ENCODE measurements at places on chromosomes 1 and 21.

- no peak for DNase-seq
Measured at GRCh38 chr1:98763488-98764150, 102.1 kb downstream of the SNX7 start.

DNA sequence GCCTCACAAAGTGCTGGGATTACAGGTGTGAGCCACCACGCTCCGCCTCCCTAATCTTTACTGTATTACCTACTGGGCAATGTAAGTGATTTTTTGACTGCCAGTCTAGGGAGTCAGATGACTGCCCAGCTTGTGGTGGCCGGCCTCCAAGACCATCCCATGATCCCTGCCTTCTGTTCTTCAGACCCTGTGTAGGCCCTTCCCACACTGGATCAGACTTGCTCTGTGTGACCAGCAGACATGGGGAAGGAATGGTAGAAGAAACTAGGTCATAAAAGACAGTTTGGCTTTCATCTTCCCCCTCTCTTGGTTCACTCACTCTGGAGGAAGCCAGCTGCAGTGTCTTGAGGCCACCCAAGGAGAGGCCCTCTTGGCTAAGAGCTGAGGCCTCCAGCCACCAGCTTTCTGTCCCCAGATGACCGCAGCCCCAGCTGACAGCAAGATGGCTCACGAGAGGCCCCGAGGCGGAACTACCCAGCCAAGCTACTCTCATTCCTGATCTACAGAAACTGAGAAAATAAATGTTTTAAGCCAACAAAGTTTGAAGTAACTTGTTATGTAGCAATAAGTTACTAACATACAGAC is 14.5 kb upstream of the CBR3 start:
- DNase-seq, result no peak

- no peak for DNase-seq
Measured at GRCh38 chr1:84425150-84425896, 27.0 kb downstream of the DNASE2B start.

DNA sequence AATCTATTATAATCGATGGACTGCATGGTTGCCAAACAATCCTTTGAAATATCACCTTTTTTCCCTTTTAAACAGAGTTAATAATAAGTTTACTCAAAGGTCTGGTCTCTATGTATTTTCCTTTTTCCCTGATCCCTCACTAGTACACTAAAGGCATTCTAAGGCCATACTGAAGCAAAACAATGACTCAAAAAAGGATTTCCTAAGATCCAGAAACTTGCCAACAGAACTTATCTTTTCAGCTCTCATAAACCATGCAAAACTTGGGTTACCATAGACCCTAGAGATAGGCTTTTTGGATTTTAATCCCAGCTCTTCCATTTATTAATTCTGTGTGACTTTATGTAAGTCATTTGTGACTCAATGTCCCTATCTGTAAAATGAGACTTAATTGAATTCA is 77.1 kb downstream of the IFI44 start:
- DNase-seq, result no peak

GRCh38 chr1:112342558-112342957 is 53.5 kb upstream of the CTTNBP2NL start:
- no peak for DNase-seq

DNA sequence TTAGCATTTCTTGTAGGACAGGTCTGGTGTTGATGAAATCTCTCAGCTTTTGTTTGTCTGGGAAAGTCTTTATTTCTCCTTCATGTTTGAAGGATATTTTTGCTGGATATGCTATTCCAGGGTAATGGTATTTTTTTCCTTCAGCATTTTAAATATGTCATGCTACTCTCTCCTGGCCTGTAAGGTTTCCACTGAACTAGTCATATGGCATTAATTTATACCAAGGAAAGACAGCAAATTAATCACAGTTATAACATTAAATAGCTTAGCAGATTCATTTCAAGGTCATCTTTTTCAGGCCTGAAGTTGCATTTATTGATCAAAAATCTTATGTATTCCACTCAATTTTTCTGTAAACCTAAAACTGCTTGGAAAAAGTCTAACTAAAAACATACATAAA is 54.9 kb downstream of the AK5 start:
- DNase-seq, result no peak

GRCh38 chr1:7435276-7436055 is 335.6 kb upstream of the VAMP3 start:
- DNase-seq, result no peak

DNA sequence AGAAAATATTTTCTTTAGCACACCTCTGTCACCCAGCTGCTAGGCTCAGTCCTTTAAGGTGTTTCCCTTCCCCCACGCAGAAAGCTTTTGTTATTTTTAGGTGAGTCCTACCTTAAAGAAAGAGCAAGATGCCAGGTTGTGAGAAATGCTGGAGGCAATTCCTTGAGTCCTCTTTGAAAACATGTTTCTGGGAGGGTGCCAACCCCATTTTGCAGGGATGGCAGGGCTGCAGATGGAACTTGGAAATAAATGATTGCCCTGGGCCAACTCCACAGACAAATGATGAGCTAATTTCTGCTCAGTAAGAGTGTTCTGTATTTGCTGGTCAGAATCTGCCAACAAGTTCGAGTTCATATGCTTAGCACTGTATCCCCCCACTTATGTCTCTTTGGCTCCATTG is 119.2 kb upstream of the RAB3GAP2 start:
- no peak for DNase-seq

DNA sequence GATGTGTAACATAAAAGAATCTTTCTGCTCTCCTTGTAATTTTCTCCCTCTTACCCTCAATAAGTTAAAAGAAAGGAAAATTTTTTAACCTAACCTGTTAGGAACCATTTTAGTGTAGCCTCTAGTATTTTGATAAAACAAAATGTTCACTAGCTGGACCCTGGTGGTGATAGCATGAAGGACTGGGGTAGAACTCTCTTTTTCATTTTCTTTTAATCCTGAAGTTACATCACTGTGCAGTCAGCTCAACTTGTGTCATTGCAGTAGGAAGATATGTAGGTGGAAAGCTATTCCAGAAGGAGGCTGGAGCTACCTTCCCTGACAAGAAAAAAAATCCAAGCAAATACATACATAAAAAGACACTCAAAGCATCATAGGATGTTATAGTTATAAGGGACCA is 39.3 kb downstream of the NFIA start:
- DNase-seq, result no peak

DNA sequence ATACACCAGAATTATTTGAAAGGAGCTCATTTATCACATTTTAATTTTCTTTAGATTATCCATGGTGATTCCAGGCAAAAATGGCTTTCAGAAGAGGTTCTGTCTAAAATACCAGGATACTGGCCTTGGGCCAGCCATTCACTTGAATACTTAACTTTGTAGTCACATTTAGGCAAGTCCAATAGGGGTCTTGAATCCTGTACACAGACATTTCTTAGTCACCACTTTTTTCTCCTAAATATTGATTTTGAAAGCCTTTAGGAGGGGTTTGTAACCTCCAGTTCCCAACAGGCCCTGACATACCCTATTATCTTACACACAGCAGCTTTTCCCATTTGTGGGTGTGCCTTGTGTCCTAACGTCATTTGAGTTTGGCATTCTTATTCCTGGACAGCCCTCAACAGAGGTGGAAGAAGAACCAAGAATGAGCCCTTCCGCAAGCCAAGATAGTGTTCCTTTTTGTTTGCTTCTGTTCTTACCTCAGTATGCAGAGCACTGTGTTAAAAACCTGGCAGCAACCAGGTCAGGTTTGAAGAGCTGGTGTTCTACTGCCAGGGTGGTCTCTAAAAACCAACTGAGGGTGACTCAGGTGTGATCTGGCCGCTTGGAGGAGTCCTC is 19.5 kb downstream of the MAP3K7CL start:
- no peak for DNase-seq

GRCh38 chr1:77350012-77350770 is 68.4 kb downstream of the AK5 start:
- DNase-seq, result no peak

DNA sequence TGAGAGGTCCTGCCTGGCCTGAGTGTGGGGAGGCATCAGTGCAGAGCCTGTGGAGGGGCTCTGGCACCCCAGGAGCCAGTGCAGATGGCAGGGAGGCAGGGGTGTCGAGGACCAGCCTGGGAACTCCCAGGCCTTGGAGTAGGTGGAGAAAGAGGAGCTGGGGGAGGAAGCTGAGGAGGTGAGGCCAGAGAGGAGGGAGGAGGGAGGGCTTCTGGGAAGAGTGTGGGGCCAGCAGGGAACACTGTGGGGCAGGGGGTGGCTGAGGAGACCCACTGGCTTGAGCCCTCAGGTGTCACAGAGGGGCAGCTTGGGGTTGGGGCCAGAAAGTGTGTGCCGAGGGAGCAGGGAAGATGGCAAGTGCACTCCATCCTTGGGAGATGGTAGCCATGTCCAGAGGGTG is 3.8 kb downstream of the COQ8A start:
- DNase-seq, result no peak

- no peak for DNase-seq
Measured at GRCh38 chr1:55882931-55883330, 667.8 kb upstream of the USP24 start.

- no peak for DNase-seq
Measured at GRCh38 chr1:22210636-22211035, 67.7 kb upstream of the WNT4 start.

DNA sequence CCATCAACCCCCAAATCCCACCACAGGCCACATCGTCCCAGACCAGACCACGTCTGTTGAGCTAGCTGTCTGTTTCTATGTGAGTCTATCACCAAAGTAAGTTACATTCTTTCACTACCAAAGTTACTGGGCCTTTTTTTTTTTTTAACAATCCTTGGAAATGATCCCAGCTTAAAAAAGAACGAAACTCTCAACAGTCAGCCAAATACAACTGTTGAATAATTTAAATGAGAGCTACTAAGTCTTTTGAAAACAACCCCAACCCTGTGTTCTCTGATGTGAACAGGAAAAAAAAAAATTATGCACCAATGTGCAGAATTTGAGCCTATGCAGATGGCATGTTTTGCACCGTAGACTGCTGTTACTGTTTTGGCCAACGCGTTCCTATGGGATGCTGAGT is 134.0 kb upstream of the ETS2 start:
- DNase-seq, result no peak

DNA sequence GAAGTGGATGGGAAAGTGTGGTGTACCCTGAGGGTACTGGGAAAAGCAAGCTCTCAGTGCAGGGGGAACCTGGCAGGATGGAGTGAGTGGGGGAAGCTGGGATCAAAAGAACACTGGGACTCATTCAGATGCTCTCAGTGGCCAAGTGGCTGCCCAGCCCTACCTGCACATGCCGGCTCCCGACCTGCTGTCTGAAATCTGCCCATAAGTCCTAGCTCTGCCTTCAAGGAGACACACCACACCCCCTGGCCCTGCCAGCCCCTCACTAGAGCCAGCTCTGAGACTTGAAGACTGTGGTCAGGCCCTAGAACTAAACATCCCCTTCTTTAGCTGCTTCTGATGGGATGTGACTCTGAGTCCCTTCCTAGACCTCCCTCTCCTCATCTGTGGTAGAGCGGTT is 2.2 kb downstream of the TMEM54 start:
- DNase-seq, result no peak

DNA sequence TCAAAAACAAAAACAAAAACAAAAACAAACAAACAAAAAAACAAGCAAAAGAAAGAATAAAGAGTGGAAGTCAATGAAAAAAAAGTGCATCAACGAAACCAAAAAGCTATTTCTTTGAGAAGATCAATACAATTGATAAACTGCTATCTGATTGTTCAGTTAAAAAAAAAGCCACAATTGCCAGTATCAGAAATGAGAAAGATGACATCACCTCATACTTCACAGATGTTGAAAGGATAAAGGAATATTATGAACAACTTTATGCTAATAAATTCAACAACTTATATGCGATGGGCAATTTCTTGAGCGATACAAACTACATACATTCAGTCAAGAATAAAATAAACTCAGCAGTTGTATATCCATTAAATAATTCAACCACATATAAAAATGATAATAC is 2.2 kb upstream of the LRRC3 start:
- DNase-seq, result no peak

DNA sequence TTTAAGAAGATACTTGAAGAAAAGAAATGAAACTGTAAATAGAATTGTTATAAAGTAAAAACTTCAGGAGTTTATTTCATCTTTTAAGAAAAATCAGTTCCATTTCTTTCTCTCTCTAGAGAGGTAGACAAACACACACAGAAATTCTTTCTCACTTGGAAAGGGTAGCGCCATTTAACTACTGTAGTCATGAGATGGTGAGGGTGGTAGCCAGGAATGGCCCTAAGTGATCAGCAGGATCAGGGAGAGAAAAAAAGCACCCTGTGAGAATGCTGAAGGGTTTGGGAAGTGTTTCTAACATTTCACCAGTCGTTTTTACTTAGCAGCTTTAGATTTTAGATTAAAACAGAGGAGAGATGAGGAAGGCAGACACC is 205.7 kb upstream of the RUNX1 start:
- no peak for DNase-seq

DNA sequence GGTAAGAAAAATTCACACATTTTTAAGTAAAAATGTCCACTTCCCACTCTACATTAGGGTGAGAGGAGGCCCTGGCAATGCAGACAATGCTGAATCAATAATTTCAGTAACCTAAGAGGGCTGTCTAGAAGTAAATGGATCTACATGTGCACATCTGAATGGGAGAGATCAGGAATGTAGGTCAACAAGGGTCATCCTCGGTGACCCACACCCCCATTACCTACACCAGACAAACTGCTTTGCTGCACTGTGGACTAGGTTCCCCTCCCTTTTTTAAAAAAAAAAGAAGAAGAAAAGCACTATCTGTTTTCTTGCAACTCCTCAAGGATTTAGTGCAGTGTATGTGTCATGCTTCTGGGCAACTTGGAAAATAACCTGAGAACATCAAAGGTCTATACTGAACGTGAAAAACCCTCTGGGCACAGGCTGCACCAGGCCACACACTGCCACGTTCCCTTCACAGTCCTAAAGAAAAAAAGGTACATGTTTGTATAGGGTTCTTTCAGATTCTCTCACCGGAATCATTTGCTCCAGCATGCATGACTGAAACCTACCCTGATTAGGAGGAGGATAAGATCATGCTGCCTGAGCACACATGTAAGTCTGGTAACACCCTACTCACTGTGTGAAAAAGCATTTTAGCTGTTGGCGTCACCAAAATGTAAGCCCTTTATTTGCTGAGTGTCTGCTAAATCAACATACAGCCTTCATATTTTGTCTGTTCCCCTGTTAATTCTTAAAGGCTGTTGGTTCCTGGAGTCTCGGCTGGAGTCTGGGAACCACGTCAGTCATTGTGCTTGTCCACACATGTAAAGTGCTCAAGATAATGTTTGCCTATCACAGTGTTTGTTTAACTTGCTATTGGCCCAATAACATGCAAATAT is 341.0 kb downstream of the SMYD3 start:
- DNase-seq, result no peak
